ENCODE measurements at places on chromosomes 2 and 18. TPM values are rescaled to one million over a fixed set of nuclear protein-coding genes. Genes with fewer than 3 reads are reported as not detected.

The SLC19A3 gene
- total RNA-seq: 2.1 TPM

The GKN1 gene
- total RNA-seq: not detected

The INPP5D gene
- 4.6 TPM for total RNA-seq

The CCDC138 gene
- total RNA-seq: 1.00 TPM

The CTAGE1 gene
- total RNA-seq: not detected

The STON1 gene
- total RNA-seq: 8.1 TPM

The TCF23 gene
- total RNA-seq: not detected

The RALBP1 gene
- 45.2 TPM for total RNA-seq

The CXCR1 gene
- 0.54 TPM for total RNA-seq

The MYCN gene
- 0.24 TPM for total RNA-seq

The UGT1A8 gene
- total RNA-seq: not detected

GRCh38 chr2:44692821-44693220 lies 248.7 kb upstream of the SIX3 start:
- no peak for DNase-seq

DNA sequence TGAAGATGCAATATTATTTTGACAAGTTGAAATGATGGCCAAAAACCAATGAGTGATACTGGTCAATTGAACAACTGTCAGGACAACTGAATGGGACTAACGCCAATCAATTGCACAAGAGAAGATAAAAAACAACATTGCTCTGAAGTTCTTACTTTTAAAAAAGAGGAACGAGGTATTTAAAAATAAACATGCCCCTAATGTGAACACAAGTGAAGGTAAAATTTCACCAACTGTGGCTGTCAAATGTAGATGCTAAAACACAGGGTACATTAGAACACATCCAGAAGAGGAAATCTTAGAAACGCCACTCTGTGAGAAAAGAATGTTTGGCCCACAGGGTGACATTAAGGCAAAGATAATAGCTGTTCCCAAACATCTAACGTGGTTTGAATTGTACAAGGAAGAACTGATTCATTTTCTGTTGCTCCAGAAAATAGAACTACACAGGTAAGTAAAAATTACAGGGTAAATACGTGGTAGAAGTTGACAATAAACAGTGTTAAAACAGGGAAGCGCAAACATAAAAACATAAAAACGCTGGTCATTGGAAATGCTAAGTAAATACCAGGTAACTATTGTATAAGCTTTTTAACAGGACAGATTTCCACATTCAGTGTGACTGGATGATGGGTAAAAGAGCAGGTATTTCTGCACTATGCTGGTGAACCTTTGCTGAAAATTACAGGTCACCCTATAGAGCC lies 20.3 kb downstream of the LONRF2 start:
- no peak for DNase-seq

DNA sequence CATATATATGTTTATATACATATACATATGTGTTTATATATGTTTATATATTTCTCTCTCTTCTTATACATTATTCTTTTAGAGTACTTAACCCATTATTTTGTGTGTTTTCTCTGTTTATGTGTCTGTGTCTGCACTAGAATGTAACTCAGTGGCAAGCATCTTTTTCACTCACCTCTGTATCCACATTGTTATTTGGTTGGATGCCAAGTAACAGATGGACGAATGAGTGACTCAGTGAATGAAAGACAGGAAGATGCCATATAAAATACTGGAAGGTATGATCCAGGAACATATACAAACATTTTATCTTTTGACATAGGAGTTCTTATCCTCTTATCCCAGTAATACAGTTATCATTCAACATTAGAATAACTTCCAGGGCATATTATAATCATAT lies 684.8 kb downstream of the RNF144A start:
- no peak for DNase-seq

- DNase-seq: no peak
These were observed 492.9 kb upstream of the ZEB2 start for GRCh38 chr2:145012806-145013205.

GRCh38 chr18:2932247-2933181 lies 80.4 kb downstream of the LPIN2 start:
- no peak for DNase-seq

DNA sequence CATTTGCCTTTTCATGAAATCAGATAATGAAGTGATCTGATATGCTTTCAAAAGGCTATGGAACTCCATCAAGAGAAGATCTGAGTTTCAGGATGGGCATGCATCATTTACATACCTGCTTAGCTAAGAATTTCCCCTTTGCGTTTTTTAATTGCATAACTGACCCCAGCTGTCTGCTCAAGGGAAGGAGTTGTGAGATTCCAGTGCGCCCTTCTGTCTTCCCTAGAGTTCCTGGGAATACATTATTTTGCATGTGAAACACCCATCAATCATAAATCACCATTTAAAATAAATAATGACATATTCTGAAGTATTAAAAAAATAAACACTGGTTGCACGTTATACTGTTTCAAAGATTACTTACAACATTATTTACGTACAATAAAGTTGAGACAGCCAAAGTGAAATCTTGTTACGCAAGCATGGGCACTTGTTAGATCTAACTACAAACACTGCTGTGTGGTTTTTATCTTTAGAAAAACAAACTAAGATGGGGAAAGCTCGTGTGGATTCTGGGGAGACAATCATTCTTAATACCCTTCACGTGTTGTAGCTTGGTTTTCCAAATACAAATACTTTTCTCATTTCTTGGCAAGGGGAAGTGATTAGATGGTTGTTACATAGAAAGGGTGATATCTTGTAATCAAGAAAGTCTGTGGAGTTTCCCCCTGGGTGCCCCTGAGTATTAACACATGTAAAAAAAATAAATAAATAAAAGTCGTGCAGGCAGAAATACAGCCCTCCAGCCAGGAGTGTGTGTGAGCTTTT lies 125.7 kb upstream of the LMAN1 start:
- no peak for DNase-seq

DNA sequence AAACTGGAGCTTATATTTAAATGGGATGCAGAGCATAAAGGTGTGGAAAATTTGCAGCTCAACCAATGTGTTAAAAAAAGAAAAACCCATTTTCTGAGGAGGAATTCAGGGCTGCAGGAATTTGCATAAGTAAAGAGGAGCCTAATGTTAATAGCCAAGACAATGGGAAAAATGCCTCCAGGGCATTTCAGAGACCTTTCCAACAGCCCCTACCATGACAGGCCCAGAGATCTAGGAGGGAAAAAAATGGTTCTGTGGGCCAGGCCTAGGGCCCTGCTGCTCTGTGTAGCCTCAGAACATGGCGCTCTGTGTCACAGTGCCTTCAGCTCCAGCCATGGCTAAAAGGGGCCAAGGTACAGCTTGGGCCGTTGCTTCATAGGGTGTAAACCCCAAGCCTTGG lies 719.7 kb upstream of the ACVR2A start:
- no peak for DNase-seq

DNA sequence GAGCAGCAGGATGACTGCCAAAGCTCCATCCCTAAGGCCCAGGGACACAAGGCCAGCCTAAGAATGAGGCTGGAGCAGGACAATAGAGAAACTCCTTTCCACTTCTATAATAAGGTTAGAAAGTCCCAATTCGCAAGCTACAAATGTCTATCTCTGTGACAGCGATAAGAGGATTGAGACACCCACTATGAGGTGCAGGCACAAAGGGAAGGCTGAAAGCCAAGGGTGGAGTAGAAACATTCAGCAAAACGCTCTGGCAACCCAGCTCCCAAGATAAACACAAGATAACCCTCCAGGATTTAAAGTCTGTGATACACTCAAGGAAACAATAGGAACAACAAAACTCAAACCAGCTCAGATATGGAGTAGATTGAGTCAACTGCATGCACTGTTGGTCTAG lies 418.0 kb upstream of the UBE2E3 start:
- DNase-seq: no peak

DNA sequence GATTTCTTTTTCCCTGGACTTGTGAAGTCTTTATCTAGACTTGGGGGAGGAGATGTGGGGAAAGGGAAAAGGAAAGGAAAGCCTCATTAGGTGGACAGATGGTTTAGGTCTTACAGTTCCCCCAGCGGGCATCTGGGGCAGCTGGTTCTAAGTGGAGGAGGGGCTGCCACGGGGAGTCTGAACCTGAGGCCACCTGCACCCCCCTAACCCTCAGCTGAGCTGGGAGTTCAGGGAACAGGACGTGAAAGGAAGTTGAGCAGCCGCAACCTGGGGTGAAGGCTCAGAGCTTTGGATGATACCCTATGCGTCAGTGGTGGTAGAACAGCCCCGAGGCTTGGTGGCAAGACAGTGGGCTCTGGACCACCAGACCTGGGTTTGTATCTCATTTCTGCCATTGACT lies 26.8 kb downstream of the ITM2C start:
- DNase-seq: peak; percentile 13

DNA sequence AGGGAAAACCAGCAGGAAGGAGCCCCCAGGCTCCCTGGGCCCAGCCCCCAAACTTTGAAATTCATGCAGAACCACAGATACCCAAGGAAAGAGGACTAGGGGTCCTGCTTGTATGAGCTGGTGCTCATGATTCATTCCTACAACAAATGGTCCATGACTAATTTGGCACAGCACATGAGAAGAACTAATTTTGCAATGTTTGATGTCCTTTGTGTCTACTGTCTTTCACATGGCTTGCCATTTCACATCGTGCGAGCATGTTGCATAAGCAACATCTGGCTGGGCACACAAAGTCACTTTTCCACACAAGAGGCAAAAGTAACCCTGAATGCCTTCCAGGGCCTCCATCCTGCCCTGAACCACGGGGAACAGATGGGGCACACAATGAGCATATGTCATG lies 149.6 kb upstream of the APCDD1 start:
- no peak for DNase-seq

DNA sequence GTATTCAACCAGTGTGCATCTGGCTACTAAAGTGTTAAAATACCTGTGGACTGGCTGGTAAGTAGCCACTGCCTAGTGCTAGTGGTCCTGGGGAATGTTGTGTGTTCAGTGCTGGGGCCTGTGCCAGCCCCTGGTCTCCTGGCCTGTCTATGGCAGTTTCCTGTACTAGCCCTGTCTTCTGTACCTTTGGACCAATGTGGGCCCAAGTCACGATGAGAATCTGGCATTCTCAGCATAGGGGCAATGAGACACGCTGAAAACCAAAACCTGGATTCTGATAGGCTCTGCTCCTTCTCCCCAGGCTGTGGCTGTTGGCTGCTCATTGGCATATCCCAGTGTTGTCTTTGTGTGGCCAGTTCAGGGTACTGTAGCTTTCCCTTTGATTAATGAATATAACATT lies 170.4 kb downstream of the PTPRM start:
- DNase-seq: no peak

GRCh38 chr2:102233132-102233884 lies 46.5 kb downstream of the IL1RL2 start:
- no peak for DNase-seq

GRCh38 chr2:55948176-55948923 lies 24.8 kb upstream of the EFEMP1 start:
- DNase-seq: no peak

GRCh38 chr2:143402451-143402850 lies 273.2 kb downstream of the ARHGAP15 start:
- no peak for DNase-seq

DNA sequence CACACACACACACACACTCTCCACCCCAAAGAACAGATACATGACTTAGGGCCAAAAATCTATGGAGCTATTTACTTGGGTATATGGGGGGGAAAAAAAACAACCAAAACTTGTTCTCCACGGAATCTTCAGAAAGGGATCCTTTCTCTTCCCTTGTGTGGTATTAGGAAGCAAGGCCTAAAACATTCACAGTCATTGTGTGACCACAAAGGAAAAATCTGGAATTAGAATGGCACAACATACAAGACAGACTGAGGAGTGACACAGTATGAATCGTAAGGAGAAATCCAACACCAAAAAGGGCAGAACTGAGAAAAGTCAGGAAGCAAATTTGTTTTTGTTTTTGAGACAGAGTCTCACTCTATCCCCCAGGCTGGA lies 70.3 kb downstream of the ASXL2 start:
- no peak for DNase-seq

DNA sequence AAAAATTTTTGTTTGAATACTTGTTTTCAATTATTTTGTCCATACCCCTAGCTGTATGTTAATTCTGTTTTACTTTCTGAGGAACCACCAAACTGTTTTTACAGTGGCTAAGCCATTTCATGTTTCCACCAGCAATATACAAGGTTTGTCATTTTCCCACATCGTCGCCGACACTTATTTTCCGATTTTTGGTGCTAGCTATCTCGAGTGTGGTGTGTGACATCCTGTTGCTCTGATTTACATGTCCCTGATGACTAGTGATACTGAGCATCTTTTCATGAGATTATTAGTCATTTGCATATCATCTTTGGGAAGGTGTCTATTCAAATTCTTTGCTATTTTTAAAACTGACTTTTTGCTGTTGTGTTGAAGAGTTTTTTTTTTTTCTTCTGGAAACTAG lies 7.2 kb upstream of the GPC1 start:
- no peak for DNase-seq

- DNase-seq: no peak
These were observed 197.7 kb upstream of the STON1 start for GRCh38 chr2:48332286-48332685.

DNA sequence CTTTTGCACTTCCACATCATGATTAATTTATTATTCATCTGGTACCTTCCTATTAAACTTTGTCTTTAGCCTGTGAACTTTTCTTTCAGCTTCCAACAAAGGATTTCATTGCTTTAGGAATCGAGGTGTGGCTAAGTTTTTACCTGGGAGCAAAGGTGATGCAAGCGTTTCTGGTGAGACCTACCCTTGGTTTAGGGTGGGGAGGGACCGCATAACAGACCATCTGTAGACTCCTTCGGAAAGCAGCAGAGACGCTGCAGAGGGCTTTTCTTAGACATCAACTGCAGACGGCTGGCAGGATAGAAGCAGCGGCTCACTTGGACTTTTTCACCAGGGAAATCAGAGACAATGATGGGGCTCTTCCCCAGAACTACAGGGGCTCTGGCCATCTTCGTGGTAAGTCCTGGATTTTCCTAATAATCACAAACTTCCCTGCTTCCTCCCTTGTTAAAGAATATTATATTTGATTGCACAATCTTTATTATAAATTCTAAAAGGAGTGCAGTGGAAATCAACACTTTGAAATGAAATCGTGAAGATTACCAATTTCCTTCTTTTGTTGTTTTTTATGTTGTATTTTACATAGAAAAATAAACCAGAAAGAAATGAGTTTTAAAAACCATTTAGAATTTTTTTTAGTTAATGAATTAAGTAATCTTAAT lies at the start of gene DSG3:
DSG3 (plus strand) TSS at position 212 of the 662 bp plus-strand sequence; CDS start at position 349, 137 bp downstream.
- no peak for DNase-seq

DNA sequence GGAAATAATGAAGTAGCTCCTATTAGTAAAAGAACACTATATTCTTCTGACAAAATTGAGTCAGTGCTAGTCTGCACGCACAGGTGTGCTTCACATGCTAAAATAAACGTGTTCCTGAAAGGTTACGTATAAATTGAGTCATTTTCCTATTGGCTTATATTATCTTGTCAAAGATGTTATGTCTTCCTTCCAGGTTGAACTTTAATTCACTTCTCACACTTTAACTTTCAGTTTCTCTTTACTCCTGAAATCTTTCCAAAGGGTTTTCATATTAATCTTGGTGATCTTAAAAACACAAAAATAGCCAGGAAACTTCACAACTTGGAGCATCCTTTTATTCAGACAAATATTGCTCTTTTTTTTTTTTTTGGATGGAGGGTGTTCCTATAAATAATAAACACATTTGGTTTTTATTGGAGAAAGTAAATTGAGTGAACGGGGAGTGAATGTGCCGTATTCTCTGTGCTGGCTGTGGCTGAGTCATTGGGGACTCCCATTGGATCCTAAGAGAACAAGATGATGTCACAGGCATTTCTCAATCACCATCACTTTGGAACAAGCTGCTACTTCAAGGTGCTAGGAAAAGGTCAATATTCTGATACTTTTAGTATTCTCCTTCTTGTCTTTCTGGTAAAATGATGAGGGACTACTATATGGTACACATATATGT lies 150.2 kb upstream of the SPATS2L start:
- DNase-seq: peak; percentile 43

- DNase-seq: no peak
These were observed 18.0 kb downstream of the REL start for GRCh38 chr2:60899230-60899891.
